ENCODE measurements at places on chromosomes 13 and 19.

DNA sequence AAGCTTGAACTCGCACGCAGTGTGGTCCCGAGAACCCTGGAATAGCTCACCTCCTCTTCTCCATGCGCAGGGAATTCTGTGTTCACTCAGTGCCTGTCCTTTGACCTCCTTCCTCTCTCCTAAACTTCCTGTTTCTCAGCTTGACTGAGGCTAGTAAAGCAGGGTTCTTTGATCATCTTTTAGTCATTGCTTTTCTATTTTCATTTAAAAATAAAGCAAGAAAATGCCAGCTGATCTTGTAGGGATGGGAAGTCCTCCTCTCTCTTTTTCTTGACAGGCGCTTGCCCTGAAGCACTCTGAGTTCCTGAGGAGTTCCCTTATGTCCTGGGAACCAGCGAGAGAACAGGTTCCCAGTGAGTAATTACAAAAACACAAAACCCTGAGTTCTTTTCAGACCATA, 62.8 kb downstream of the ARHGEF7 start:
- DNase-seq: no peak

DNA sequence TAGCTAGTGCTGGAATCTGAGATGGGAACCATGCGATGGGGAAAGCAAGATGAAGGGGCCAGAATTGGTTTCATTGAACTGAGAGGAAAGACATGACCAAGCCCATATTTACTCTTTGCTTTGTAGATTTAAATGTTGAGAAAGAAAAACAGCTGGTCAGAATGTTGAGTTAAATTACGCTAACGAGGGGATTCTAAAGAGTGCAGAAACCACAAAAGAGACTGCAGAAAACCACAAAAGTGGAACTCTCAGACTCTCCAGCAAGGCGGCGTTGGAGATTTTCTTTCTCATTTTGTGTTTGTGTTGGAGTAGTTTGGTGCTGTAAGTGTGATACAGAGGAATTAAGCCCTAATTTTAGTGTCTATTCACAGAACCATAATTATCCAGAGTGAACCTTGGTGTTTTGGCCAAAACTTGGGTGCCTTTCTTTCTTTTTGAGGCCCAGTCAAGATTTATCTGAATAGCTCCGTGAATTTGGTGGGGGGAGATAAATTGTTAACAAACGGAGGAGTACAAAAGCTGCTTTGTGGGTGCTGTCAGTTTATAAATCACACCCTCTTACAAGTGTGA, 26.3 kb downstream of the SAE1 start:
- no peak for DNase-seq

DNA sequence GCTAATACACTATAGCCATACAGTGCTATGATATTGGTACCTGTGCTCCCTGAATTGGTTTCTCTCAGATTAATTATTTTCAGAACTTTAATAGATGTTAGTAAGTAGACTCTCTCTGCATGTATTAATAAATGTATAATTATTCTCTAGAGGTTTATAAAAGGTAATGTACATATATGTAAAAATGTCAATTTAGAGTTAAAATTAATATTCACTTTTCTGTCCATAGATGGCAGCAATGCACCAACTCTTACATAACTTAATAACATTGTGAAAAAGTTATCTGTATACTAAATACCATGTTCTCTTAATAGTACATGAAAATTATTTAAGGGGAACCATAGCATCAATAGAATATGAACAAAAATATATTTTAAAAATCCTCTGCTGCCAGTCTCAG, 515.0 kb upstream of the KLHL1 start:
- DNase-seq: no peak

- no peak for DNase-seq
Measured at GRCh38 chr13:75581874-75582640, 32.5 kb downstream of the UCHL3 start.

DNA sequence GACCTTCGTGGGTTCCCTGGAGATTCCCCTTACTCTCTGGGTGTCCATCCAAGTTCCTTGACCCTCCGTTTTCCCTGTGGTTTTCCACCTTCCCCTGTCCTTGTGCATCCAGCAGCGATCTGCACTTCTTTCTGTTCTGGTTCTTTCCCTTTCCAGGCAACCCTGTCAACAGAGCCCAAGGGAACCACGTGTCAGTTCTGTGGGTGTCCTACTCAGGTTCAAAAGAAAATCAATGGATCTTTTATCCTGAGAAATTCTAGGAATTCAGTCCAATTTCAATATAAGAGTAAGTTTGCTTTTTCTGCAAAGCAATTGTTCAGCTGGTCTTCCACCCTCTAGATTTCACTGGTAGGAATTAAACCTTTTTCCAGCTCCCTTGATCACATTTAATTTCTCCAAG, 1394.8 kb upstream of the SLC10A2 start:
- no peak for DNase-seq

DNA sequence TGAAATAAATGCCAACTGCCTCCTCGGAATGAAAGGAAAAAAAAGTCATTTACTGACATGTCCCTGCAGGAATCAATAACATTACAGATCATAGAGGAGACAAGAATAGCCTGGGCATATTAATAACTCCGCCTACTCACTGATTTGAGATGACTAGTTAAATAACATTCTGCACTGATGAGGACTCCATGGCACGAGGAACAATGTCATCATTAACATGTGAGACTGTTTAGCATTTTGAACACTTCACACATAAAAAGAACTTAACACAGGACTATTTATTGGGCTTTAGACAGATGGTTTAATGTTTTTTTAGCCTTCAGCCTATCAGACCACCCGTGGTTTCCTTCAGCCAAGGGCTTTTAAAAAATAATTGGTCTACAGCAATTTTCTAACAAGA, 170.1 kb downstream of the OLFM4 start:
- DNase-seq: no peak

DNA sequence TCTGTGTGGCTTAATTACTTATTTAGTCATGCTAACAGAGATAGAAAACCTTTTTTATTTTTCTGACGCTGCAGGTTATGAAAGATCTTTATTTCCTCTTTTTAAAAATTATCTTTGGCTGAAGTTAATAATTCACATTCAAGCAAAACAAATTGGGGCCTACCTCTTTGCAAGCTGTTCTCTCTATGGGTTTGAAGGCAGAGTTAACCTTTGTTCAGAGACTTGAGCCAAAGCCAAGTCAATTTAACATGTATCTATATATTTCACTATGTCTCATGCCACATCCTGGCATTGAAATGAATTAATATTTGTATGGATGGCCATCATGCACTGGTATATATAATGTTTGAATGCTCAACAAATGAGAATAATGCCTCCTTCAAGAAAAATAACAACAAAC, 677.3 kb upstream of the GPC6 start:
- DNase-seq: no peak

- no peak for DNase-seq
Measured at GRCh38 chr13:112187527-112188297, 120.8 kb downstream of the SOX1 start.

- DNase-seq: no peak
Measured at GRCh38 chr19:53068834-53069233, 24.3 kb downstream of the ERVV-2 start.
